ENCODE measurements at places on chromosomes 4 and X.
A peak's percentile ranks its signal among the peaks of the same experiment; 100 is the strongest.

DNA sequence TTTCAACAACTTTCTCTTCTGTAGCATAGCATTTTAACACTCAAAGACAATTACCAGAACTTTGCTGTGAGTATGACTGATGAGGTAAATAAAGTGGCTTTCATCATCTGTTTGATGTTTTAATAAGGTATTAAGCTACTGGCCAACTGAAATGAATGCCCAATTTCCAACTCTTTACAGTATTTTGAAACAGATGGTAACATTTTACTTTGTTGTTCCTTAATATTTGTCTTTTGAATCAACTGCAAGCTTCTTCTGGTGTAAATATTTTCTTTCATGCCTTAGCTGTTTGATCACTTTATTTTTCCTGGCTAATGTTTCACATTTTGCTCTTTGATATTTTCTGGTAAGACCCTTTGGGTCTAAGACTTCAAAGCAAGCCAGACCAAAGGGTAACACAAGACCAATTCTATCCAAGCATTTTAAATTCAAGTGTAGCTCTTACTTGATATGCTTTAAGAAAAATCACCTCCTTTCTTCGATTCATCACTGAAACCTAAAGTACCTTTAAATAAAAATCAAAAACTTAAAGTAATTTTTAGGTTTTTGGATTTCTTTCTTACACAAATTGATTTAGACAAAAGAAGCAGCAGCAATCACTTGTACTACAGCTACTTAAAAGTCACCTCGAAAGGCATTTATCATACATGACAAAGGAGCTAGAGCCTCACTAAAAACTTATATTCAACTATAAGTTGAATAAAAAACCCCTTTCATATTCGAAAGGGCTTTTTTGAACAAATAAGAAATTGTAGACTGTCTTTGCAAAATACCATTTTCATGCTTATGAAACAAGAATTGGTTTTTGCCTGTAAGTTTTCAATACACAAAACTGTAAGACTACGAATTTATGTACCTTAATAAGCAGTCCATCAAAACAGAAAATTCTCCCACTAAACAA, 57.6 kb downstream of the TBCK start:
- DNase-seq: no peak

GRCh38 chr4:39636531-39637184, 2.0 kb downstream of the SMIM14 start:
- peak; percentile 31 for DNase-seq

- no peak for DNase-seq
These were observed 200.5 kb downstream of the CENPC start for GRCh38 chr4:67344594-67345380.

DNA sequence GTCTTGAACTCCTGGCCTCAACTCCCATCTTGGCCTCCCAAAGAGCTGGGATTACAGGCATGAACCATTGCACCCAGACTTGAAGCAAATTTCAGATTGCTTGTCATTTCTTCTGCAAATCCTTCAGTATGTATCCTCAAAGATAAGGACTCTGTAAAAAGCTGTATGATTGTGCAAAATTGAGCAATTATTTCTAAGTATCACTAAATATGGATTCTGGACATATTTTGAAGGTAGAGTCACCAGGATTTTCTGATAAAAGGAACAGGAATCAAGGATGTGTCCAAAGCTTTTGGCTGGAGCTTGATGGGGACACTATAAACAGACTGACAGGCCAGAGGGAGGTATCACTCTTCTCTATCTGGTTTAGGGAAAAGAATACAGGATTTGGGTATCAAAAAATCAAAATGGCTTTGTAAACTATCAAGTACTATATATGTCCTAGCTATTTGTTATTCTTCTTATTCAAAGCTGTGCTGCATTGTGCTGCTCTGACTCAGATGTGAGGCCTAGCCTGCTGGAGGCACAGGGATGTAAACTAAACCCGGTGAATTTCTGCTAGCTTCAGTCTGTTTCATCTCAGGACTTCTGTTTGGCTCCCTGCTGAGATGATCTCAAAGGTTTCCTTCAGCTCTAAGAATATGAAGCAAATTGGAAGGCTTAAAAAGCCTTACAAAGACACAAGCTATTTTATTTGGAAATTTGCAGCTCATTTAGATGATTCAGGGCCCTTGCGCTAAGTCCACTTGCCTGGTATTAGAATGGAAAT, 8.3 kb downstream of the RPS4X start:
- DNase-seq: peak; percentile 37

GRCh38 chr4:76585897-76586360, 150.9 kb downstream of the SHROOM3 start:
- no peak for DNase-seq

DNA sequence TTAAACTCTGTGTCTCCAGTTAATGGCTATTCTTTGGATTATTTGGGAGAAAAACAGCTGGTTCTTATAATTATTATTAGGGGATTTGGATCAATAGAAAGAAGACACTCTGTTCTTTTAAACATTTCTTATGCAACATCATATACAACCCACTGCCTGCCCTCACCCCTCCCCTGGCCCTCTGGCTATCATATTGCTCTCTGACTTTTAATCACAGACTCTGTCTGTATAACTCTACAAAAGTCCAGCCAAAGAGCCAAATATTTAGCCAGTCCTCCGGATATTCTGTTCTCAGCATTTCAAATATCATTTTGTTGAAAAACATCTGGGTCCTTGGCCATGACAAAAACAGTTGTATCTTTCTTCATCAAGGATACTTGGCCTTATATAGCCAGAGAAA, 19.0 kb upstream of the PACRGL start:
- no peak for DNase-seq

GRCh38 chr4:98506462-98507132, 151.8 kb downstream of the TSPAN5 start:
- no peak for DNase-seq

GRCh38 chr4:63440236-63440635, 969.0 kb downstream of the TECRL start:
- no peak for DNase-seq

- DNase-seq: no peak
These were observed 127.4 kb downstream of the HMX1 start for GRCh38 chr4:8744083-8744805.

- no peak for DNase-seq
These were observed 387.0 kb upstream of the ACTRT1 start for GRCh38 chrX:128439159-128439558.

- DNase-seq: no peak
These were observed 169.9 kb upstream of the NDP start for GRCh38 chrX:44143061-44143602.

DNA sequence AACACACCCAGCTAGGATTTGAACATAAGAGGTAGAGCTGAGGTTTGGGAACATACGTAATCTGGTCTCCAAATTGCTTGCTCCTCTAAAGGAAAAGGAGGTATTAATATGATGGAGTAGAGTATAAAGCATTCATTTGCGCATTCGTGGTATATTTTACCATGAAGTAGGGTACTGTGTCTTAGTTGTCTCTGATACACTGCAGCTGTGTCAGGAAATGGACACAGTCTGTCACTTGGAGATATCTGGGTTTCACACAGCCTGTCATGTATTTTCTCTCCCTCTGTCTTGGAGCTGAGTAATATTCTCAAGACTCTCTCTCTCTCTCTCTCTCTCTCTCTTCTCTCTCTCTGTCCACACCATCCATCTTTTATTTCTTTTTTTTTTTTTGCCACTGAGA, 274.8 kb upstream of the UGT8 start:
- no peak for DNase-seq

DNA sequence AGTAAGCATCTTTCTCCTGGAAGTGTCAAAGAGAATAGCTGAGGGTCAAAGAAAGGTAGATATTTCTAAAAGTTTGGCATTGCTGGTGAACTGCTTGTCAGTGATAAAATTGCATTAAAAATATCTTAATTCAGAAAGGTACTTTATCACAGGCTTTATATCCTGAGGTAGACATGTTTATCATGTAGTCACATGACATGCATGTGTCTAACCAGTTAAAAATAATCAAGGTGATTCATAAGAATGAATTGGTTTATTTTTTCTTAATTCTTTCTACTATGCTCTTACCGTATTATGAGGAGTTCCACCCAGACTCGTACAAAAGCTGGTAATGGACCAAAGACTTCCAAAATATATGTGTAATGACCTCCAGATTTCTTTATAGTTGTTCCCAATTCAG, 6.1 kb downstream of the SLC7A11 start:
- DNase-seq: peak; percentile 18

- DNase-seq: no peak
These were observed 35.8 kb downstream of the CHRDL1 start for GRCh38 chrX:110759785-110760184.

DNA sequence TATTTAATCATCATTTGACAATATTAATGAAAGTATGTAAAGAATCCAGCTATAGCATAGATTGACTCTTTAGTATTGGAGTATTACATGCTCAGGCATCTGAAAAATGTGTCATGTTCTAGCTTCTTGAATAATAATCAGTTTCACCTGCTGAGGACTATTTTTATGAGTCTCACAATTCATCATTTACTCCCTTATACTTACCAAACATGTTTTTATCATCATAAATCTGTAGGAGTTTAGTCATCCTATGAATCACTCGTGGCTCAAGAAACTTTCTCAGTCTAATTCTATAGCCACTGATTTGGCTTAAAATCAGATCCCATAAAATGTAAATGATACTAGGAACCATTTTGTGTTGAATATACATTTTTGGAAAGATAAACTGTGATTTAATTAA, 1616.1 kb downstream of the C4orf33 start:
- DNase-seq: peak; percentile 83

DNA sequence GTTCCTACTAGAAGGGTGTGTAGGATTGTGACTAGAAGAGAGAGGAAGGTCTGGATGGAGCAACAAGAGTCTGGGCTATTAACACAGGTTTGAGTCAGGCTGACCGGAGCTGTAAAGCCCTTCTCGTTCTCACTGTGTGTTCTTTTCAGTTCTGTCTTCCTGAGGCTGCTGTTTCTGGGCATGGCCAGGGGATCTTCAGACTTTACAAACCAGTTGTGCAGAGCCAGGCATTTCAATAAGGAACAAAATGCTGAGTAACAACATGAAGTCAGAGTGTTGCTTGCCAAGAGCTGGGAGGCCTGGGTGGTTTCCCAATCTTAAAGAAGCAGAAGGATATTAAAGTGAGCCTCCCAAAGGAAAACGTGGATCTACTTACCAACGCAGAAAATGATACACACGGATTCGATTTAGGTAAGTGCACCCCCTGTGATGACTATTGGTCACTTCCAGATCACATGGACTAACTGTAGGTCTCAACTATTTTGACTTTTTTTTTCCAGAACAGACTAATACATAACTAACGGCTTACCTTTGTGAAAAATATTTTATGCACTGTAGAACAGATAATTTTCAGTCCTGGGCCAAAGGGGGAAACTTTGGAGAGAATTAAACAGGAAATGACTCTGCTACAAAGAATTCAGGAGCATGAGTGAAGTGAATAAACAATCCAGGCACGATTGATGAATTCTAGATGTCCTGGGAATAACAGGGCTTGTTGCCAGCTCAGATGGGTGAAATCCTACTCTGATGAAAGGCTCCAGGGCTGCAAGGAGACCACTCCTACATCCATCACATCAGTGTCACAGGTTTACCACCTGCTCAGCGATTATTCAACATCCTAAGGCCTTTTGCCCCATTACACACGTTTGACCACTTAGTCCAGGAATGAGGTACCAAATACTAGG, 94.5 kb downstream of the ANXA3 start:
- DNase-seq: peak; percentile 26

DNA sequence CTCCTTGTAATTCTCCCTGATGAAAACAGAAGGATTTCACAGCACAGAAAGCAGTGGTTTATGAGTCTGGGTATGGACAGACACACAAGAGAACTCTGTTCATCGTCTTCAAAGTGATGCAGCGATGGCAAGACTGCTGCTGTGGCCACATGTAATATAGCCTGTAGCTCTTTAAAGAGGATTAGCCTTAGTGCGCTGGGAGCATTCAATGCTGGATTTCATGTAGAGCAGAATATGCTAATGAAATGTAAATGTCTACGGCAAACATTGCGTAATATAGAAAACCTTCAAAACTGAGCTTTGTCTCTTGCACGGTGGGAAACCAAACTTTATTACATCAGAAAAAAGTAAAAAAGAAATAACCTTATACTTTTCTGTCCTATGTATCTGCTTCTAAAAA, 42.9 kb downstream of the ALPK1 start:
- no peak for DNase-seq

DNA sequence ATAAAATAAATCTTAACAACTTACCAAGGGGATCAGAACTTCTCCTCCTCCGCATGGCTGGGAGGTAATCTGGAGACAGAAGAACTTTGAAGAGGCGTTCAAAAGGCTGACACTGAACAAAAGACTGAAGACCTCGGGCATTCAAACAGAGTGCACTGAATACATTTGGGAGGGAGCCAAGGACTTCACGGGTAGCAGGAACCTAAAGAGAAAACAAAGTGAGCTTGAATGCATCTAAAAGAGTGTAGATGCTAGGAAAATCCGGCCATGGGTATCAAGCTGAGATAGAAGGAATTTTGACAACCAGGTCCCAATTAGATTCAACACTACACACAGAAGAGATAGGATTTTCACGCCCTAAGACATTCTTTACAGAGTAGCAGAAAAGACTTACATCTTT, 69.6 kb downstream of the HUWE1 start:
- DNase-seq: no peak

- no peak for DNase-seq
These were observed 51.1 kb downstream of the ADRA2C start for GRCh38 chr4:3816983-3817960.

GRCh38 chr4:123077330-123077729, 154.9 kb upstream of the NUDT6 start:
- no peak for DNase-seq

- no peak for DNase-seq
These were observed 74.0 kb upstream of the PRSS48 start for GRCh38 chr4:151202851-151203455.

- DNase-seq: no peak
These were observed 805.8 kb upstream of the PABPC4L start for GRCh38 chr4:135007400-135007799.

- no peak for DNase-seq
These were observed 318.1 kb upstream of the CASK start for GRCh38 chrX:42241421-42241820.
